ENCODE measurements at places on chromosomes 12 and 14. TPM values are rescaled to one million over a fixed set of nuclear protein-coding genes. Genes with fewer than 3 reads are reported as not detected.

- DNase-seq, result no peak
Observed at GRCh38 chr14:28759653-28760313, 6.8 kb upstream of the FOXG1 start.

The RPS26 gene
- 45.8 TPM for total RNA-seq

The TMEM117 gene
- 0.80 TPM for total RNA-seq

DNA sequence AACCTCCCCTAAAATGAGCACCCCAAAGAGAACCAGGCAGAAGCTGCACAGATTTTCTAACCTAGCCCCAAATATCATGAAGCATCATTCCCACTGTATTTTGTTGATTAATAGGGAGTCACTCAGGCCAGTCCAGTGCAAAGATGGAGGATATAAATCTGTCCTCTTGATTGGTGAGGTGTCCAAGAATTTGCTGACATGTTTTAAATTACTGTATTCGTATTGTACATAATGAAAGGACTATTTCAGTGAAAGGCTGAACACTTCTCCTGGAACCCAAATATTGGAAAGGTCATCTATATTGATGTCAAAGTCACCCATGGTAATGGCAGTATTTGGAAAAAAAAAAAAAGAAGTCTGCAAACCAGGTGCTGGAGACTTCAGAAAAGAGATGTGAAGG, 477.5 kb downstream of the RMST start:
- no peak for DNase-seq

DNA sequence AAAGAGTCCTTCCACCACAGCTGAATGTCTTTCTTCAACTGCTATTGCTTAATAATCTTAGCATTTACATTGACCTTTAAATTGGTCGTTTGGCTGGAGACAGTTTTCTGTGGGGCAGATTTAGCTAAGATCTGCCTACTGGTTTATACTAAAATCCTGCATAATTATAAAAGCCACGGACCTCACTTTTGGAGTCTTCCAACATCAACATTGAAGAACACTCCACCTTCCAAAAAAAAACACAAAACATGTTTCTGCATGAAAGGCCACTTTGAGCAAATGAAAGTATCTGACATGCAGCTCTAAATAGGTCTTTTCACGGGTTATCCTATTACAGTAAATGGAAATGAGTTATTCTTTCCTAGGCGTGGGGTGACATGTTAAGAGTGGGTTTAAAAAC, 57.0 kb upstream of the KRR1 start:
- no peak for DNase-seq

Data from endothelial cell (in vitro differentiated cells).